ENCODE measurements at places on chromosomes 3 and 15.

- no peak for DNase-seq
Measured at GRCh38 chr3:99128235-99128634, 226.7 kb upstream of the DCBLD2 start.

DNA sequence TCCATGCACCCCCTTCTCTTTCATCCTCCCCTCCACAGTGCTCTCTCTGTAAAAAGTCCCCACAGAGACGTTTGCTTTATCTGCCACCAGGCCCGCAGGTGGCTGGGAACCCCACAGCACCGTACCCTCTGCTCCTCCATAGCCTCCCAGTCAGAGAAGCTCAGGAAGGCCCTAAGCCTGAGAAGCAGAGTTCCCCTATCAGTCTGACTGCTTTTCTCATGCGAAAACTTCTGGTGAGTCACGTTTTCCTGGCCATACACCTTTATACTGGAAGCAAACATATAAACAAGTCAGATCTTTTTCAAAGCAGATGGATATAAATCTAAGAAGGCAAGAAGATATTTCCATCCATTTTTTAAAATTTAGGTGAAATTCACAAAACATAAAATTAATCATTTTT is 51.5 kb upstream of the MEF2A start:
- no peak for DNase-seq

DNA sequence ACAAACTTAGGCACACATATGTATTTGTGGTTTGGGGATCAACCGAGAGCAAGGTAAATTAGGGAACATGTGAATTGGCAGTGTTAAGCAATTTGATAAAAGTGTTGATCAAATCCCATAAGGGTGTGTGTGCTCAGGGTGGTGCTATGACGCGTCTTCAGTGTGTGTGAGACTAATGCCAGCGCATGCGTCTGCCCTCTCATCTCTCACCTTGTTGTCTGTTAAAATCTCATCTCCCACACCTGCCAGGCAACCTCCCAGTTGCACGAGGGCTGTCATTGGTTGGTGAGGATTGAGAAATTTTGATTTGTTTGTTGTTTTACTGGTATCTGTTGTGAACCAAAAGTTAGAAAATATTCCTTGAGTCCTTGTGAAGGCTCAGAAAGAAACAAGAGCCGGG is 137.2 kb upstream of the ICE2 start:
- DNase-seq: no peak

DNA sequence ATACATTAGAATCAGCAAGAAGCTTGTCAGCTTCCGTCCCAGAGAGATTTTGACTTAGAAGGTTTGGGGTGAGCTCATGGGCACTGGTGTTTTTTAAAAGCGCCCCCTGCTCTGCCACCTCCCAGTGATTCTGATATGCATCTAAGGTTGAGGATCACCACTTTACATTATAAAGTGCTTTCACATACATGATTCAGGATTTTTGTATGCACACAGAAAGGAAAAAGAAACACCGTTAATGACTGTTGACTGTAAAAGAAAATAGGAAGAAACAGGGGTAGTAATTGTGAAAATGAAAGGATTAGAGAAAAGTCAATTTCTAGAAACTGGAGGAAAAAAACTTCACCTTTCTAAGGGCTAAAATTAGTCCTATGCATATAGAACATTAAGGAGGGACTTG is 104.9 kb upstream of the ZBED2 start:
- DNase-seq: no peak

DNA sequence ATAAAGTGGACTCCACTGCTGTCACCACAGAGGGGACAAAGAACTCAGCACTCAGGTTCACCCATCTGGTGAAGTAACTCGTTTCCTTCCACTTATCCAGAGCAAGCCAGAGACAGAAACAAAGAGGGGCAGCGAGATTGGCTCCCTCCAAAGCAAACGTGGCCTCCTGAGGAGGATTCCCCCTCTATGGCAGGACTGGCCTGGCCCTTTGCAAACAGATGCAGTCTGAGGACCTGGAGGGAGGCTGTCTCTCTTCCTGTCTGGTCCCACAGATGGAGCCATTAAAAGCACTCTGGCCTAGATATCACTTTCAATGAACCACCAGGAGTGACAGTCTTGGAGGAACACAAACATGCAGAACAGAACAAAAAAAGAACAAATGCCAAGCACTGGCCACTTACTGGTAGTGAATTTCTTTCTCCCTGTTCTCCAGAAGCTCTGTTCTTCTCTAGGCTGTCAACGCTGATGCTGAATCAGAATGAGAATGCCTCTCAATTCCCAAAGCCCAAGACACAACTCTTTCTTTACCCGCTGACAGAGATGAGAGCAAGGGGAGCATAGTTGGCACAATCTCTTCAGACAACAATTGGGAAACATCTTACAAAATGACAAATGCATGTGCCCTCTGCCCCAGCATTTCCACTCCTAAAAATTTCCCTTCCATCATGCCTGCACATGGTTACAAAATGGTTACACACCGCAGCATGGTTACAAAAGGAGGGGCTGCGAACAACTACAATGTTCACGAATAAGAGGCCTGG is 14.3 kb downstream of the KLHL25 start:
- no peak for DNase-seq

- no peak for DNase-seq
Measured at GRCh38 chr3:57145852-57146251, 19.3 kb downstream of the IL17RD start.

- DNase-seq: no peak
Measured at GRCh38 chr3:152613851-152614250, 221.1 kb upstream of the P2RY1 start.

DNA sequence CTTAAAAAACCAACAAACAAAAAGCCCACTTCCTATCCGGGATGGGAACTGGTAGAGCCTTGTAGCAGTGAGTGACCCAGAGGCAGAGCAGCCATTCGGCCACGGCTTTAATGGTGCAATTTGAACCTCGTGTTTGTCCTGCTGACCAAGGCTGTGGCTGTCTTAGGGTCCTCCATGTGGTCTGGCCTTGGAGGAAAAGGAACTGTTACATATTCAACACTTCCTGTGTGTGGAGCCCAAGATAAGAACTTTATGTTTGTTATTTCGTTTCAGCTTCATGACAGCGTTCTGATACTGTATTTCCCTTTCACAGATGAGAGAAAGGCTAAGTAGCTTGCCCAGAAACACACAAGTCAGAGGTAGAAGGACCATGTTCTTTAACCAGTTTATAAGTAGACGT is 269.8 kb downstream of the SV2B start:
- DNase-seq: no peak

DNA sequence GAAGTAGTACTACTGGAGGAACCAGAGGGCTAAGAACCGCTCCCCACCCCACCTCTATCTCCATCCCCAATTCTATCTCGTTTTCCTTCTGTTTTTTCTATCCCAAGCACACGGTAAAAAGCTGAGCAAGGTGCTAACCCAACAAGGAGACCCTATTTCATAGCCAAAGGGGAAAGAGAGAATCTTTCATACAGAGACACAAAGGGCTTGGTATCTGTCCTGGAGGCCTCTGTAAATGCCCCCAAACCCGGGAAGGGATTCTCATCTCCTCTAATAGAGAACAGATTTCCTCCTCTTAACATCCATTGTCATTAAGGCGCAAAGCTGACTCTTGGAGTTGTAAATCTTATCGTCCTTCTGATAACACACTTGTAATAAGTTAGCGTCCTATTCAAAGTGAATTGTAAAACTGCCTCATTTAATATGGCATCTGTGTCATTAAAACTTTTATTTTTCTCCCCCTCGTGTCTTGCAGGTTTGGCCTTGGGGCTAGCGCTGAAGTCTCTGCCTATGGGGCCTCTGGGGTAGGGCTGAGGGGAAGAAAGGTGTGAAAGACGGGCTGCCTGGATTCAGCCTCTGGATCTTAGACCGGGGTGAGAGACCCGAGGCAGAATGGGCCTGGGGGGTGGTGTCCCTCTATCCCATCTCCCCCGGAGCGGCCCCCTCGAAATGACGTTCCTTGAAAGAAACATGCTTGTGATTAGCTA is 12.1 kb downstream of the NR2F2 start:
- no peak for DNase-seq

DNA sequence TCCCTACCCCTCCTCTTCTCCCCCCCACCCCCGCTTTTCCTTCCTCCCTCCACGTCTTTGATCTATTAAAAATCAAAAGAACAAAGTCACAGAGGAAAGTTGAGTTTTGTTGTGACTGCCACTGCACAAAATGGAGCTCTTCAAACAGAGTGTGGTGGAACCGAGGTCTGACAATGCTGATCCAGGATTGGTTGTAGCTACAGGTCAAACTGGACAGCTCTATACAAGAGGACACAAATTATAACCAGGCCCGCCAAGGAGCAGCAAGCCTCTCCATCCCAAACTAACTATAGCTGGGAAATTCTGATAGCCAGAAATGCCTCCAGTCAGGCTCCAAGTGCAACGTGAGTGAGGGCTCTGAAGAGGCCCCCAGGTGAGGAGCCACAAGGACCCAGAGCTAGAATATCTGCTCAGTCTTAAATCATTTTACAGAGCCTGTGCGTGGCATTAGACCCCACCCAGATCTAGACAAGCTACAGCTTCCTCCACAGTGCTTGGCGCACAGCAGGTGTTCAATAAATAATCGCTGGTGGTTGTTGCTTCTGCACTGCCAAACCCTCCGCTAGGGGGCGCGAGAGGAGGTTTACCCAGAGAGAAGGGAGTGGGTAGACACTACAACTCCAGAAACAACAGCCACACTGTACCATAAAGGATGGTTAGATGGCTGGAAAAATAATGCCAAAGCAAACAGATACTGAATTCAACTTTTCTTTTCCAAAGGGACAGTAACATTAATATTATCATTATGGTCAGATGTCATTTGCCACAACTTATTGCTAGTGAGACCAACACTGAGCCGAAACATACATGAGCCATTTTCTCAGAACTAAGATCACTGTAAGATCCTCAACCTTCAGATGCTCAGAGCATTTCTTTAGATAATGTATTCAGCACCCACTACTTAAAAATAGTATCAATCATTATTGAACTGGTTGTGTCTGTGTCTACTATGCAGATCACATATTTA is 44.6 kb downstream of the ZIC4 start:
- no peak for DNase-seq

GRCh38 chr3:59450946-59451763 is 401.3 kb upstream of the CFAP20DC start:
- peak; percentile 42 for DNase-seq

DNA sequence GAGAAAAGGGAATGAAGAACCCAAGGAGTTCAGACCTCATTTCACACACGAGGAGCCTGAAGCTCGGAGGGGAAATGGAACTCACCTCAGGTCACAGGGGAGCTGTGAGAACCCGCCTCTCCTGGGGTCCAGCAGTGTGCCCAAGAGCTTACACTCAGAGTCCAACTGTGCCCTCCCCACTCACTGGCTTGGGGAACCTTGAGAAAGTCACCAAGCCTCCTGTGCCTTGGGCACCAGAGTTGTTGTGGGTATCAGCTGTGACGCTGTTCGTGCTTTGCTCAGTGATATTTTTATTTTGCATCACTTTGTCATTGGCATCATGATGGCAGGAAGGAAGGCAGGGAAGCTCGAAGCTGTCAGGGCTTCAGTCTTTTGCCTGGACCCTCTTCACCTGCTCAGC is 83.4 kb downstream of the TLE3 start:
- DNase-seq: no peak

DNA sequence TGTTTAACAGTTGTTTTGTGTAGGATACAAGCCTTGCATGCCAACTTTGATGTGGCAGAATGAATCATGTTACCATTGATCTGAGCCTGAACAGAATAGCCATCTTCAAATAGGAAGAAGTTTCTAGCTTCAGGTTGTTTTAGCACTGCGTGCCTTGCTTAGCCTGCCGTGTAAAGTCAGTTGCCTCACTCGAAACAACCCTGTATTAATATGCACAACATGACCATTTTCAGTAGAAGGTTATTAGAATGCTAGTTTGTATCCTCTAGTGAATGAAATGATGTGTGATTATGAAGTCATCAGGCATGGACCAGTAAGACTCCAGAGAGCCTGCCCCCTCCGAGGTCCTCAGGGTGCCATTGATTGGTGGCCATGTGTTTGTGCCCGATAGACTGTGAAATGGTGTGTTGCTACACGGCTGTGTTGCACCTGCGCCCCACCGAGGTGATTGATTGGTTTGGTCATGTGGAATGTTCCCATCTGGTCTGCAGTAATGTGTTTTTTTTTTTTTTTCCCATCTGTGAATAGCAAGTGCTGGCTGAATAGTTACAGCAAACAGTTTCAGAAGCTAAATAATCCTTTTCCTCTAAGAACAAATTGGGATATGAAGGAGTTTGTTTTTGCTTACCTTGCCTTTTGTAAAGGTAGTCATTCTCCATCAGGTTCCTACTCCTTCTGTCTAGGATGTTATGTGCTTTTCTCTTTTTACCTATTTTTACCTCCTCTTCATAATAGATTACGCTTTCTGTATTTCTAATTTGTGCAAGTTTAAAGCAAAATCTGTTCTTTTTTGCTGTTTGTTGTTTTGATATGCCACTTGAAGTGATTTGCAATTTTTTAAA is 214.9 kb downstream of the TCF12 start:
- no peak for DNase-seq

DNA sequence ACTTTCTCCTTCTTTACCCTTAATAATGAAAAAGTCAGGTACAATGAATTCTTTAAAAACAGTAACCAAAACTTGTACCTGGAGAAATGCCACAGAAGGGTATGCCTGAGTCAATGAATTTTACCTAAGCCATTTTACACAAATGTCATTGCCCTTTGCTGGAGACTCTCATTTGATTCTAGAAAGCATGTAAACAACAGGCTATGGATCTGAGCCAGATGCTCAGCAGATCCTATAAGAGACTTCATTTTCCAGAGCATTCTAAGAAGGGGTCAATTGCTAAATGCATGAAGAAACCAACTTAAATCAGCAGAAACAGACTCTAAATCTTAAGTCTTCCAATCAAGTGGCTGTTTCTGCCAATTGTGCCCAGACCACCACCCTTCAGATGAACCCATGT is 83.8 kb upstream of the GALNT15 start:
- no peak for DNase-seq

GRCh38 chr3:194930377-194931204 is 244.9 kb downstream of the FAM43A start:
- DNase-seq: no peak

GRCh38 chr3:106229495-106230278 is 360.9 kb upstream of the CBLB start:
- DNase-seq: no peak

GRCh38 chr3:195692781-195693427 is 27.9 kb upstream of the MUC20 start:
- DNase-seq: no peak

GRCh38 chr3:129252748-129253147 is 3.3 kb downstream of the COPG1 start:
- DNase-seq: no peak

DNA sequence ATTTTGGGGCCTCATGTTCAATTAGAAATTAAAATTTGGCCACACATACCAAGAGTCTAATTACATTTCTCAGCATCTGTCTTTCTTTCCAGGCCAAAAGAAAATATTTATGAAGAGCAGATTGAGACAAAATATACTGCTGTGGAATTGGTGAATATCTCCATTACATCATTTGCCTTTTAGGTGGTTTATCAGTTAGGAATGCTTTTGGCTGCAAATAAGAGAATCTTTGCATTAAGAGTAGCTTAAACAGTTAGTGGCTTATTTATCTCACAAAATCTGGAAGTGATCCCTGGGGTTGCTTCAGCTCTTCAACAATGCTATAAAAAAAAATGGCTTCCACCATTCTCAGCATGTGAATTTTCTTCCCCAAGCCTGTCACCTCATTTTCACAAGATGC is 308.7 kb downstream of the MAGI1 start:
- DNase-seq: no peak
